Activated CD4-positive, alpha-beta memory T cell treated with anti-CD3 and anti-CD28 coated beads for 36 hours (primary cell): ENCODE measurements at places on chromosomes 3 and 15. TPM values are rescaled to one million over a fixed set of nuclear protein-coding genes. Genes with fewer than 3 reads are reported as not detected.

DNA sequence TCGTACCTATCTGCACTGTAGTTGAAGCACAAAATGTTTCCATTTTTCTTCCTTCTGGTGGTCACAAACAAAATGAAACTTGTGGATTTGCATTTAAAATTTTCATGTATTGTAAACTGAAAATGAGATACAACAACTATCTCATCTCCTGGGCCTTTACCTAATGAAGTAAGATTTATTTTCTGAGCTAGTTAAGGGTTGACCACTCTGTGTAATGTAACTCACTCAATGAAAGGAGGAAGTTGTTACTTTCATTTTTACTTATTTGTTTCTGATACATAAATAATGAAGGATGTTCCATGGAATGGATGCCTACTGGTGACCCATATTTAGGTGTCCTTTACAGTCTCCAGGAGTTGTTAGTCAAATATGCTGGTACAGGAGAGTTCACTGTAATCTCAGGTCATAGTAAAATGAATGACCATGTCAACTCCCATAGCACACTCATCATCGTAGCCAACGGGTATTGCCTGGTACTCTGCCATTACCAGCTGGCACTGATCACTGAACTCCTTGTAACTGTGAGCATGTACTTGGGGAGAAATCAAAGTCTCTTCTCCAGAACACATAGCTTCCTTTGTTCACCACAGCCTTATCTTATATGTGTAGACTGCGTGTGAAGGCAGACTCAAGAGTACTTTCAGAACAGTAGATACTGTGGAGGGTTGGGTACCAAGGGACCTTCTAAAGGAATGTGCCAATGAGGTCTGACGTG is 474.2 kb upstream of the ROBO2 start:
- H3K27me3 ChIP-seq, result no peaks in the 10 kb centered on the region
- H3K4me3 ChIP-seq, result no peak overlapping the region
- H3K36me3 ChIP-seq, result no peaks in the 10 kb centered on the region
- H3K27ac ChIP-seq, result no peak overlapping the region
- DNase-seq, result no peak

Gene AP3B2
- total RNA-seq, result 0.40 TPM

Gene CCR1
- total RNA-seq, result 1.3 TPM

DNA sequence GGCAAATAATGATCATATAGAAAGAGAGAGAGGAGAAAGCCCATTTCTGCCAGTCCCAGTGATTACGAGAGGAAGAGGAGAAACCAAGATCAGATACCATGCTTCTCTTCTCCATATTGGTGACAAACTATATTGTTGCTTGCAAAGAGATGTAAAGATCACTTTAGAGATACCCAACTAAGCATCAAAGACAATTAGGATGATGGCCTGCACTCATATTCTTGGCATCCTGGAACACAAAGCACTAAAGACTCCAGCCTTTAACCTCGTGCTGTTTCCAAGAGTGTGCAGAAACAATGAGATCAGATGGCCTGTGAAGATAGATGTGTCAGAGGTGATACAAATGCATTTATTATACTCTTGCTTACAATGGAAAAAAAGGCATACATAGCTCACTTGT is 170.7 kb upstream of the TP63 start:
- no peak overlapping the region for H3K4me3 ChIP-seq
- H3K27me3 ChIP-seq, result no peaks in the 10 kb centered on the region
- H3K4me1 ChIP-seq, result peaks cover 5% of the 10 kb centered on the region
- no peak for DNase-seq

Gene ANKRD34C
- total RNA-seq, result not detected

Gene NLGN1
- not detected for total RNA-seq

DNA sequence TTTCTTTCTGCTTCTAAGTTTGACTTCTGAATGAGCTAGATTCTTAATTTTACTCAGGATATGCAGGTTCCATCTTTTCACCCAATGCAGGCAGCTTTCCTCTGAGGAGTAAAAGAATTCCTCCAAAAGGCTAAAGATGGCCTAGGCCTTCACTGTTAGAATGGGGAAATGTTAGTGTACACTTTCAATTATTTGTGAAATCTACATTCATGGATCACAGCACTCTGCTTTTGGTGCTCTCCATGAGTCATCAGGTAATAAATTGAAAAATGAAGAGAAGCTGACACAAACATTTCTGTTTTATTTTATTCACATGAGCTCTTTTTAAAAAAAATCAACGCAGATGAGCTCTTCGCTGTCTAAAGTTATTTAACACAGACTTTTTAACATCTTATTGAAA is 502.5 kb upstream of the GOLIM4 start:
- no peak overlapping the region for H3K4me3 ChIP-seq
- H3K4me1 ChIP-seq, result no peaks in the 10 kb centered on the region
- no peaks in the 10 kb centered on the region for H3K27me3 ChIP-seq

GRCh38 chr15:70126362-70126761 is 28.6 kb upstream of the TLE3 start:
- no peaks in the 10 kb centered on the region for H3K36me3 ChIP-seq
- H3K4me3 ChIP-seq, result no peak overlapping the region
- H3K4me1 ChIP-seq, result peaks cover 6% of the 10 kb centered on the region
- peaks cover 11% of the 10 kb centered on the region for H3K27me3 ChIP-seq
- DNase-seq, result no peak
- H3K27ac ChIP-seq, result no peak overlapping the region

DNA sequence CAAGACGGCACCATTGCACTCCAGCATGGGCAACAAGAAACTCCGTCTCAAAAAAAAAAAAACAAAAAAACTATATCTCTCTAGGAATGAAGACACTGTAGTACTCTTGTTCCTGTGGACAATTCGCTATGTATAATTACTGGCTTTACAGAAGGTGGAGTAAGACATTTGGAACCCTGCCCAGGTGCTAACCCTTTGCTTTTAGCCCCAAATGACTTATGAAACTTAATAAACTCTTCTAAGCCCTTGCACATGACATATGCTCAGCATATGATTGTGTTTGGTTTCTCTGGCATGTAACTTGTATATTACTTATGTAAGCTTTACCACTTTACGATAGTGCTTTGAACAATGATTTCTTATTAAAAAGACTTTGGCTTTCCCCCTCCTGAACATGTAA is 27.3 kb upstream of the PRTG start:
- H3K27ac ChIP-seq, result no peak overlapping the region
- peaks cover 2% of the 10 kb centered on the region for H3K4me1 ChIP-seq

Gene VPS13C
- total RNA-seq, result 44.6 TPM

- H3K4me1 ChIP-seq, result peaks cover 32% of the 10 kb centered on the region
- no peaks in the 10 kb centered on the region for H3K27me3 ChIP-seq
- DNase-seq, result no peak
- H3K27ac ChIP-seq, result no peak overlapping the region
- H3K36me3 ChIP-seq, result no peaks in the 10 kb centered on the region
Measured at GRCh38 chr15:73930371-73930770, 4.1 kb downstream of the LOXL1 start.

Gene STAC
- not detected for total RNA-seq

GRCh38 chr3:141070229-141070628 is 19.1 kb downstream of the SPSB4 start:
- no peaks in the 10 kb centered on the region for H3K4me1 ChIP-seq
- H3K36me3 ChIP-seq, result no peaks in the 10 kb centered on the region
- DNase-seq, result no peak
- no peaks in the 10 kb centered on the region for H3K27me3 ChIP-seq
- H3K27ac ChIP-seq, result no peak overlapping the region

- DNase-seq, result no peak
- H3K36me3 ChIP-seq, result no peaks in the 10 kb centered on the region
- no peak overlapping the region for H3K27ac ChIP-seq
- peaks cover 42% of the 10 kb centered on the region for H3K27me3 ChIP-seq
- no peak overlapping the region for H3K4me3 ChIP-seq
Measured at GRCh38 chr15:68435966-68436365, 4.0 kb upstream of the ITGA11 start.

Gene ASB14
- not detected for total RNA-seq

DNA sequence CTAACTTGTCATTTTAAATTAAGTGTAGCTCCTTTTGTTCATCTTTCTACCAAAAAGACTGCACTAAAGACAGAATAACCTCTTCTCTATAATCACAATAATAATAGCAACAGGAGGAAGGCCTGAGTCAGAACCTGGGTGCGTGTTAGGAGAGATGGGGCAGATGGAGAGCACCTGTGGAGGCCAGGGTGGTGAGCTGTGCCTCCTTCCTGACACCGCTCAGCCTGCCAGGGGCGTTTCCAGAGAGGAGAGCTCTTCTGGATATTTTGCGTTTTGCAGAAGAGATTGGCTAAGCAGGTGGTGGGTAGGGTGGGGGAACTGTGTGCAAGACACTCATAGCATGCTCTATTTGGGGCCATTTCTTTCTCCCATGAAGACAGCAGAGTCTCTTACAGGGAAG is 83.5 kb downstream of the MEGF11 start:
- DNase-seq, result no peak
- no peaks in the 10 kb centered on the region for H3K4me1 ChIP-seq
- H3K27me3 ChIP-seq, result peaks cover 3% of the 10 kb centered on the region
- no peak overlapping the region for H3K27ac ChIP-seq
- H3K36me3 ChIP-seq, result no peaks in the 10 kb centered on the region

DNA sequence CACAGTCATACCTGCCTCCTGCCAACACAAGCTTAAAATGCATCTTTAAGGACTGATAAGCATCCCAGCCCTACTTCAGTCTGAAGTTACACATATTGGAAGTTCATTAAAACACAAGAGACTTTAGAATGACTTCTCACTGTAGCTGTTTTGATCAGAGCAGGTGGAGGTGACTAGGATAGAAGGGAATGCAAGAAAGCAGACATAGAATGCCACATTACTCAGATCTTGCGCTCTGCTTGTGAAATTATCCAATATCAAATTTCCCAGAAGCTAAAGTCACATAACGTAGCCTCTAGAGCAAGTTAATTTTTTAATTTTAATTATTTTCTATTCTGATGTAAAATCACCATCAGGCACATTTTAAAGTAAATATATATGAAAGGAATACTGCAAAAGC is 306.5 kb downstream of the PLOD2 start:
- H3K27me3 ChIP-seq, result no peaks in the 10 kb centered on the region
- DNase-seq, result no peak
- no peaks in the 10 kb centered on the region for H3K36me3 ChIP-seq
- H3K4me1 ChIP-seq, result no peaks in the 10 kb centered on the region
- no peak overlapping the region for H3K4me3 ChIP-seq
- no peak overlapping the region for H3K27ac ChIP-seq

GRCh38 chr3:105359098-105359762 is 7.5 kb upstream of the ALCAM start:
- no peak overlapping the region for H3K27ac ChIP-seq
- H3K4me3 ChIP-seq, result no peak overlapping the region
- no peak for DNase-seq
- no peaks in the 10 kb centered on the region for H3K36me3 ChIP-seq
- peaks cover 21% of the 10 kb centered on the region for H3K27me3 ChIP-seq
- H3K4me1 ChIP-seq, result peaks cover 8% of the 10 kb centered on the region

DNA sequence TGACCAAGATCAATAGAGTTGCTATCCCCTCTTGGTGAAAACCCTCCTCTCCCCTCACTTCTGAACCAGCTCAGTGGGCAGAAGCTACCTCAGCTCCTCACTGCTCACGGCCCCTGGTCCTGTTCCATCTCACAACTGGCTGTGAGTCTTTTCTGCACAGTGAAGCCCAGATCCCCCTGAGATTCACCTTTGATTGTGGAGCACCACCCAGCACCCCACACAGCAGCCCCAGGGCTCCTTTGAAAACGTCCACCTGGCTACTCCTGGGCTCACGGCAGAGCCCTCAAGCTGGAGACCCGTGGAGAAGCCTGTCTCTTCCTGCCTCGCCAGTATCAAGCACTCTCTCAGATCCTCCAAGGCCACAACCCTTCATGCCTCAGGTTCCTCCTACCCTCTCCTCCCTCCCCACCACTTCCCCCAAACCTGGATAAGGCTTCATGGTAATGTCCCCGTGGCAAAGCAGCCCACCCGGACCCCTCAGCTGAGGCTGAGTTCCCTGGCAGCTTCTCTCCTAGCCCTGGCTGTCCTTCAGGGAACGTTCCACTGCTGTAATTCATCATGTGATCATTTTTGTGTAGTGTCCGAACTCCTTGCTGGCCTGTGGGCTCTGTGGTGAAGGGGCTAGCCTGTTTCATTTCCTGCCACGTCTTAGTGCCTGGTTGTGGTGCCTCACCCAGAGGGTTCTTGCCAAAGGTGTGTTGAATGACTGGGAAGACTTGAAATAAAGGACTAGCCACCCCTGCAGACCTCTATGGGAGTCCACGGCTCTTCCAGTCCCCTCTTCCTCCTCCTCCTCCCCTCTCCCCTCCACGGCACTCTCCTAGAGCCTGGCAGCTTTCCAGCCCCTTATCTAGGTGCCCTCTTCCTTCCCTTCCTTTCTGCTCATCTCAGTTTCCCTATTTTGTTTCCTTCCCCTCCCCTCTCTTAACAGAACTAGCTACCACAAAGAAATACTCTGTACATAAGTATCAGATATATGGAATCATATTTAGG is 44.5 kb downstream of the KY start:
- DNase-seq, result no peak
- H3K36me3 ChIP-seq, result no peaks in the 10 kb centered on the region
- no peak overlapping the region for H3K4me3 ChIP-seq

- H3K27me3 ChIP-seq, result no peaks in the 10 kb centered on the region
- no peaks in the 10 kb centered on the region for H3K36me3 ChIP-seq
- no peak overlapping the region for H3K27ac ChIP-seq
- DNase-seq, result no peak
- H3K4me3 ChIP-seq, result no peak overlapping the region
- H3K4me1 ChIP-seq, result no peaks in the 10 kb centered on the region
Measured at GRCh38 chr3:95343228-95343627, 1280.4 kb downstream of the NSUN3 start.

- no peak overlapping the region for H3K27ac ChIP-seq
- H3K4me3 ChIP-seq, result no peak overlapping the region
Measured at GRCh38 chr15:72835294-72835890, 51.8 kb upstream of the ADPGK start.

- DNase-seq, result peak; percentile 18
- peaks cover 57% of the 10 kb centered on the region for H3K4me1 ChIP-seq
- H3K27ac ChIP-seq, result peak overlapping the region; percentile 99
- H3K4me3 ChIP-seq, result peak overlapping the region; percentile 90
- H3K36me3 ChIP-seq, result peaks cover 17% of the 10 kb centered on the region
- no peaks in the 10 kb centered on the region for H3K27me3 ChIP-seq
Measured at GRCh38 chr3:177195242-177195991, 1.9 kb downstream of the TBL1XR1 start.

- DNase-seq, result no peak
- H3K27me3 ChIP-seq, result no peaks in the 10 kb centered on the region
- no peaks in the 10 kb centered on the region for H3K4me1 ChIP-seq
- H3K27ac ChIP-seq, result no peak overlapping the region
- H3K4me3 ChIP-seq, result no peak overlapping the region
Measured at GRCh38 chr15:94164971-94165370, 66.4 kb upstream of the MCTP2 start.

Gene KNG1
- total RNA-seq, result not detected

DNA sequence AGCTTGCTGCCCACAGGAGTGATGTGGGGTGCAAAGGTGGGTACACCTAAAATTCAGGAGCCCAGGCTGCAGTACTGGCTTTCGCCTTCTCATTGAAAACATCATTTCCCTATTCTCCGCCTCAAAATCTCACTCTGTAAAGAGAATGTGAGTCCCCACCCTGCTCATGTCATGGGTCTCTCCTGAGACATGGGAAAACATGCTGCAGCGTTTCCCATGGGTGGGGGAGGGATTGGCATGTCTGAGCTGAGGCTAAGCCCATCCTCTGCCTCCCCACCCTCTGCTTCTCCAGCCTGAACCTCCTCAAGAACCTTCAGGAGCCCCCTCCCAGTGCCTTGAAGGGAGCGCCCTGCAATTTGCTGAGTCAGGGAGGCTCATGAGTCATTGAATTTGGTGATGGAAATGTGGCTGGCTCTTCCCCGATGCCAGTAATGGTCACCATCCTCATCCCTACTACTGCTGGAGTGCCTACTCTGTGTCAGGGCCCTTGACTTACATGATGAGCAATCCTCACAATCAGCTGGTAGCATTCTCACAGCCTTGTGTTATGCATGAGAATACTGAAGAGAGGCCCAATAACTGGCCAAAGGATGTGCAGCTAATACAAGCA is 28.8 kb downstream of the WNT5A start:
- no peaks in the 10 kb centered on the region for H3K4me1 ChIP-seq
- no peak for DNase-seq
- H3K4me3 ChIP-seq, result no peak overlapping the region
- H3K27ac ChIP-seq, result no peak overlapping the region
- no peaks in the 10 kb centered on the region for H3K27me3 ChIP-seq
